WERI-Rb-1 (cell line): ENCODE measurements at places on chromosomes 3 and 15.

GRCh38 chr3:174541708-174542315 is 317.3 kb upstream of the NAALADL2 start:
- DNase-seq, result no peak

- DNase-seq, result peak; percentile 39
Observed at GRCh38 chr3:89314454-89315098, 207.2 kb downstream of the EPHA3 start.

- DNase-seq, result no peak
Observed at GRCh38 chr3:140344601-140345205, 333.2 kb upstream of the TRIM42 start.

- no peak for DNase-seq
Observed at GRCh38 chr15:71549697-71550096, 260.7 kb upstream of the NR2E3 start.

- DNase-seq, result no peak
Observed at GRCh38 chr3:128180436-128180835, 27.2 kb downstream of the EEFSEC start.

GRCh38 chr3:39287216-39288164 is 7.7 kb upstream of the CX3CR1 start:
- no peak for DNase-seq

- DNase-seq, result peak; percentile 41
Observed at GRCh38 chr3:193737191-193737751, 144.3 kb downstream of the OPA1 start.

DNA sequence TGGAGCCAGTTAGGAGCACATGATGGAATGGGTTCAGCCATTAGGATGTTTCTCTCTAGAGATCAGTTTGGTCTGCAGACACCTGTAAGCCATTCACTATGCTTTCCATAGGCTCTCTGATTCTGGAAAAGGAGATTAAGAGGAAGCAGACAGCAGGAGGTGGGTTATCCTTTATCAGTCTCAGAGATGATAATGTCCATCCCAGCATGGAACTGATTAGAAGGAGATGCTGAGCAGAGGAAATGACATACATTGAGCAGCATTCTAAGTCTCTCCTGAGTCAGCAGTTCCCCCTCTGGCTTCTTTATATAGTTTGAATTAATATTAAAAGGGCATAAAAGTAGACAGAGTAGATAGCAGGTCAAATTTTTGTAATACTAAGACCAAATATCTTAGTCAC is 591.1 kb downstream of the GBE1 start:
- DNase-seq, result no peak

DNA sequence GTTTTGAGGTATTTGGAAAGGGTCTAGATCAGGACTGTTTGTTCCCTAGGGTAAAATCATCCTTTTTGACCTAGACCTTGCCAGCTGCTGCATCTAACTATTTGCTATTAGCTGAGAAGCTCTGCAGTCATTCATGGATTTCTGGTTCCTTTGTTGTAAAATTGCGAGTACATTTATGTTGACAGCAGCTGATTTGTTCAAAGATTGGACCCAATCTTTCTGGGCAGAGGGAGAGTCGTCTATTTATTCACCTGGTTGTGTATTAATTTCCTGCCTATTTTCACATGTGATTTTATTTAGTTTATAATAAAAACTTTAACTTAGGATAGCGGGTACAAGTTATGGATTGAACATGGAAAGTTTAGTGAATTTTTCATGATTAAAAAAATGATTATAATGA is 236.3 kb downstream of the CNTN4 start:
- no peak for DNase-seq

- DNase-seq, result no peak
Observed at GRCh38 chr3:17217588-17217987, 332.8 kb downstream of the PLCL2 start.

DNA sequence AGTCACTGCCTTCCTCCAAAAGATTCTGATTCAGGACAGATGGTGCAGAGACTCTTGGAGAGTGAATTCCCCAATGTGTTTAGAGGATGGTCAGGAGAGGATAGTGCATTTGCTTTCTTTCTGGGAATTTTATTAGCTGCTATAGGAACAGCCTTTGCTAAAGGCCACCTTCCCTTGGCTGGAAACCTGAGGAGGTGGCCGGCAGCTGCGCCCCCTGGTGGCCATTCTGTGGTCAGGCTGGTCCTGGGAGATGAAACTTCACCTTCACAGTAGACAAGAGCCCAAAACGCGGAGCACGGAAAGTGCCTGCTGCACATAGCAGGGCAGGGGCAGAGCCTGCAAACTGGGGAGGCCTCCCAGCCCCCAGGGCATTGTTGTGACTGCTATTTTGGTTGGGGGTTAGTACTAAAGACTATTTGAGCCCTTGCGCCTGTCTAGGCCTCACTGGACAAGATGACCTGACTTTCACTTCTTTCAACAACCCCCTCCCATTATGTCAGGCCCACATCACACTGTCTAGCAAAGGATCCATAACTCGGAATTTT is 34.3 kb downstream of the SEC22C start:
- peak; percentile 75 for DNase-seq

DNA sequence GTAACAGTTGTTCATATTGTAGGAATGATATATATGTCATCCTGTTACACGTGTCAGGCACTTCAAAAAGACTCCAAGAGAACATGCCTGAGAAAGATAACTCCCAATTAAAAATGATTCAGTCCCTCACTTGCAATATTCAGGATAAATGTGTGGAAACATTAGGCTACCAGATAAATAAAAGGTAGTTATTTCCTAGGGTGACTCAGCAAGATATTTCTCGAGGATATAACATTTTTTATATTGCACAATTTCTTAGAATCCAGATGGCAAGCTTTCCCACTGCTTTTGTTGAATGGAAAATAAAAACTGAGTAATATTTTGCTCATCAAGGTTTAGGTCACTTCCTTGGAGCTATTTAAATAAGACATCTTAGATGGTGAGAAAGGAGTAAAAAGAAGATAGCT is 181.4 kb downstream of the GAP43 start:
- DNase-seq, result no peak

GRCh38 chr15:60043744-60044435 is 39.8 kb downstream of the FOXB1 start:
- DNase-seq, result no peak

GRCh38 chr3:13072600-13073325 is 466 bp downstream of the IQSEC1 start:
- no peak for DNase-seq

GRCh38 chr3:161337311-161337710 is 34.0 kb downstream of the SPTSSB start:
- no peak for DNase-seq

- DNase-seq, result no peak
Observed at GRCh38 chr3:170835336-170835735, 34.7 kb downstream of the RPL22L1 start.

GRCh38 chr3:153978006-153978405 is 143.2 kb upstream of the ARHGEF26 start:
- DNase-seq, result no peak

DNA sequence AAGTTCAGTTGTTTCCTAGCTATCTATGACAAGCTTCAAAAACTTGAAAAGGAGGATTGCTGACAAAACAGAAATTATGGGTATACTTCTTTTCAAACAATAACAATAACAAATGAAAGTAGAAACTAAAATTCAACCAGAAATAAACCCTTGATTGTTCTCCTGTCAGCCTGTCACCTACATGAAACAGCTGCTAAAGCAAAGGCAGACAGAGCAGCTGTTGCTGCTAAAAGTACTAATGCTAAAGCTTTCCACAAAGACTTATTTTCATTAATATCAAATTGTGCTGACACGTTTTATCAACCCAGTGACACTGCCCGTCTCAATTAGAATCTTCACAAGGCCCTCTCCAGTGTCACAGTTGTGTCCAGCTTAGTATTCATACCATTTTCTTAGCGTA is 533.2 kb upstream of the GBE1 start:
- DNase-seq, result no peak

- DNase-seq, result no peak
Observed at GRCh38 chr3:129624347-129625071, 18.0 kb upstream of the PLXND1 start.

DNA sequence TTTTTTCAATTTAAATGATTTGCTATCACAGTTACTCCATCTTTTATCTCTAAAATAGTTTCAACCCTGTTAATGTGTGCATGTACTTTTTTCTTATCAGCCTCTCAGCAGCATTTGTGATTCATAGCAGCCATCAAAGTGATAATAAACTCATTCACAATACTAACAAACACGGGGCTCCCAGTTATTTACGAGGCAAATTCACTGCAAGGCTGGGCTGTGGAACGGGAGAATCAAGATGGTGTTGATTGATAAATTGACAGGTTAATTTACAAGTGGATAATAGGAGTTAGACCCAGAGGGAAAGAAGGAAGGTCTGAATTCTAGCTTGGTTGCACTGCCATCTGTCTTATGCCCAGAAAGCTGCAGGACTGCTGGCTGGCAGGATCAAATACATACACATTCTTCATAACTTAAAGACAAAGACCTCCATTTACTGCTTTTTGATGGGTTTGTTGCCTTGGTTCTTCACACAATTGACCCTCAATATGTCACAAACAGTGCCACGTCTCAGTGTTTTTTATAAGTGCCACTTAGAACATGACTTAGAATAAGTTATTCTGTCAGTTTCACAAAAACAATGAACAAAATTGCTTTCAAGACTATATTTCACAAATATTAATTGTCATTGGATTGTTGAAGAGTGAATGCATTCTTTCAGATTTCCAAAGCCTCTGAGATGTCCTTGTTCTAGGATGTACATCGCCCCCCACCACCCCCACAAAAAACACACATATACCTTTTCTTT is 562.8 kb downstream of the NR2F2 start:
- DNase-seq, result no peak

GRCh38 chr3:107297597-107297996 is 79.6 kb upstream of the CCDC54 start:
- DNase-seq, result peak; percentile 27

DNA sequence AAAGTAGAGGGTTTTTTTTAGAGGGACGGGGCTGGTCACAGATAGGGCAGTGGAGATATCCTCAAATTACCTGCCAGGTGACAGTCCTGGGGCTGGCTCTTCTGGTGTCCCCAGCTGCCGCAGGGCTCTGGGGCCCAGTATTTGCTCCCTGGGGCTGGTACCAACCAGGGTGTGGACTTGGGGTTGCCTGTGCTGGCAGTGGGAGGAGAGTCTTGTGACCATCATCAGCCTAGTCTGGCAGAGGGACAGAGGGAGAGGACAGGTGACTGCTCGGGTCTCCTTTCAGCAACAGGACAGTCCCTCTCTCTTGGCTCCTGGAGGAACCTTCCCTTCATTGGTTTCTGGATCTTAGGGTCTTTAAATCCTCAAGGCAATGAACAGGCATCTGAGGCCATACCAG is 7.9 kb upstream of the RPP14 start:
- DNase-seq, result no peak

DNA sequence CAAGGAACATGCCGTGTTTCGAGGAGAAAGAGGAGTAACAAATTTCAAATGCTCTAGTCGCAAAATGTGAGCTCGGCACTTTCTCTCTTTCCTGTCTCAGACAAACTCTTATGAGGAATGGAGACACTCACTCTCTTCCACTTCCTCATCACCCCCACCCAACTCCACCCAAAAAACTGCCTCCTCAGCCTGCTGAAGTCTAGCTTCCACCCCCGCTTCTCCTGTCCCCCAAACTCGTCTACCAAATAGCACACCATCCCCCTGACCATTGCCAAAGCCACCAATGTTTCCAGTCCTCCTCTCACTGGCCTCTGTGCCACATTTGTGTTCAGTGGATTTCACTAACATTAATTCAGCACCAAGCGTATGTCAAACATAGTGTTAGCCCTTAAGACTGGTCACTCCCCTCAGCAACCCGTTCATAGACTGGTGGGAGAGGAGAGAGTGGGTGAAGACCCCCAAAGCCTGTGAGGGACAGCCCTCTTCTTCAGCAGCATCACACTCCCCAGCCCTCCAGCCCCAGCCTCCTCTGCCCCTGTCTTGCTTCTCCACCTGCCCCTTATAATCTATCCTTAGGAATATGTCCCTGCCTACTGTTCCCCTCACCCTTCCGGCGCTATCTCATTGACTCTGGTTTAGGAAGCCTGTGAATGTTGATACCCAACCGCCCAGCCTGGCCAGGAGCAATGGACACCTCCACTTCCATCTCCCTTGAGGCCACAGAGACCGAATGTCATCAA is 77.3 kb downstream of the FAM174B start:
- DNase-seq, result no peak

GRCh38 chr3:130316169-130316568 is 29.3 kb upstream of the COL6A5 start:
- DNase-seq, result no peak

DNA sequence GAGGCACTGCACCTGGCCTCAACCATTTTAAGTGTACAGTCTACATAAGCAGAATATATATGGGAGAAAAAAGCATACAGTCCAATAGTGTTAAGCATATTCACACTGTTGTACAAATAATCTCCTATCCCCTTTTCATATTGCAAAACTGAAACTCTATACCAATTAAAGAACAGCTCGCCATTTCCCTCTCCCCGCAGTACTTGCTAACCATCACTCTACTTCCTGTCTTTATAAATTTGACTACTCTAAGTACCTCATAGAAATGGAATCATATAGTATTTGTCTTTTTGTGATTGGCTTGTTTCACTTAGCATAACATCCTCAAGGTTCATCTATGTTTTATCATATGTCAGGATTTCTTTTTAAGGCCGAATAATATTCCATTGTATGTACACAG is 21.6 kb upstream of the TASOR start:
- no peak for DNase-seq

- DNase-seq, result no peak
Observed at GRCh38 chr3:60582288-60582687, 669.0 kb downstream of the FHIT start.

DNA sequence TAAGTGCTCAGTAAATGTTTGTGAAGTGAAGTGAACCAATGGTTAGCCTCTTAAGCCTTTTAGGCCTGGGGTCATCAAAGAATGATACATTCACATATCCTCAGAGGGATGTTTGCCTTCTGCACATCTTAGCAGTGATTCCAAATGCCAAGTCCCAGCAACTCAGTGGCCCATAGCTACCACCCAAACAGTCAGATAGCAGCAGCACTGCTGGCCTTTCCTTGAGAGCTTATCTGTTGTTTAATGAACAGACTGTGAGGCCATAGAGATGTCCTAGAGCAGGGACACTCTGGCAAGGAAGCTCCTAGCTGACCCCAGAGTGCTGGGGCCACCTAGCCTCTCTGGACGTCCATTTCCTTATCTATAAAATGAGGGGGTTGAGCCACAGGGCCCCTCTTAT is 86.8 kb downstream of the CYP19A1 start:
- DNase-seq, result no peak

- no peak for DNase-seq
Observed at GRCh38 chr3:196016485-196016884, 65.4 kb downstream of the TFRC start.
